ENCODE measurements at places on chromosomes 16 and 17.

DNA sequence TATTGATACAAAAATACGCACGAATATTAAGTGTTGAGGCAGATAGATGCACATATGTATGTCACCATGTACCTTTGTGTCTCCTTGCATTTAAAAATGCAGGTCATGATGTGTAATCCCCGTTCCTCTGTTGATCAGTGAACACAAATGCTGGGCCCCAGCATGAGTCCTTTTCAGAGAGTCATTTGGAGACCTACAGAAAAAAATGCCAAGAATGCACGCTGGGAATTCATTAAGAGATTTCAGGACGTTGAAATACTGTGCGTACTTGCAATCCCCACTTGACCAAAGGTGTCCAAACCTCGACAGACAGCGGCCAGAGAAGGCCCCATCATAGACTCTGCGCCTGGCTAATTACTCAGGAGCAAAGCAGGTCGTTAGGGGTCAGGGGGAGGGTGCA lies 496.0 kb downstream of the MAF start:
- DNase-seq, result no peak

GRCh38 chr17:77393274-77393600 lies 252.5 kb downstream of the SEC14L1 start:
- no peak for DNase-seq

DNA sequence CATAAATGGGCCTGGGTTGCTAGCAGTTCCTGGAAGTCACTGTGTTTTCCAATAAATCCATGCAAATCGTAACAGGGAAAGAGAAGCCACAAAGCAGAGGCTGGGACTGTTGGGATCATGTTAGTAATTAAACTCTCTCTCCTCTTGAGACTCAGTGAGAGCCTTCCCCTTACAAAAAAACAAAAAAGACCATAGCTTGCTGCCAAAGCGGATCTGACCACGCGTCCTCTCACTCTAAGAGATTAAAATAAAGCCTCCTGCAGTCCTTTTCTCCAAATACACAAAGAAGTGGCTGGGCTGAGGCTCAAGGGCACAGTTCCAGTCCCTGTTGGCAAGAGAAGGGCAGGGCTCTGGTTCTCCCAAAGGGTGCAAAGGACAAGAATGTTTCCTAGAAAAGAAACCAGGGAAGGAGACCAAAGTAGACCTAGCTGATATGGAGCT lies 38.5 kb downstream of the PIGL start:
- DNase-seq, result no peak

DNA sequence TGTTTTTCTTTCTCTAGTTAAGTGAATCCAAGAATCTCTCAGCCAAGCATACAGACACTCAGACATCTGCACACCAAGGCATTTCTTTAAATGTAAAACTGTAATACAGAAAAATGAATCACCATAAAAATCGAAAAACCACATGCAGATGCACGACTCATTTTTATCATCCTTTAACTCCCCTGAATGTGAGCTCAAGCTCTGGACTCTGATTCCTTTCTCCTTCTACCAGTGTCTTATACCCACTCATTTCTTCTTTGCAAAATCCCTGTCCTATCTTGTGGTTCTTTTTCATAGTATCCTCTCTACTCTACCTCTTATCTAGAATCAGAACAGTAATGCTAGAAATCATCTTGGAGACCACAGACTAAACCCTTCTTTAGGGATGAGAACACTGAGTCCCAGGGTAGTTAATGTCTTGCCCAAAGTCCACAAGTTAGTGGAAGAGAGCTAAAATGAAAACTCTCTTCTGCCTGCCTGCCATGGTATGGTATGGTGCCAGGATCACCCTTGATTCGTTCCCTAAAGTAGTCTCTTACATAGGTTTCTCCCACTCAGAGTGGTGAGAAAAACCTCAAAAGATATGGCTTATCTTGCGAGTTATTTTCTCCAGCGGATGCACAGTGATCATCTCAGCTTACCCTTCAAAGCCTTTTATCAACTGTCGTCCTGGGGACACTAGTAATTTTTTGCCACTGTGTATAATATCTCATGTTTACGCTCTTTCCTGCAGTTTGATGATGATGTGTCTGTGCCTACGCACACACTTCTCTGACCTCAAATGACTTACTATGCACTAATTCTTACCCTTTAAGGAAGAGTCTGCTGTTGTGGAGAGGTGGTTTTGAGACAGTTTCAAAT lies 30.2 kb downstream of the BRD7 start:
- DNase-seq, result no peak

- DNase-seq, result no peak
These were observed 412.5 kb downstream of the CA10 start for GRCh38 chr17:51745993-51746392.

GRCh38 chr17:58913552-58913951 lies 157.9 kb downstream of the PPM1E start:
- DNase-seq, result no peak

DNA sequence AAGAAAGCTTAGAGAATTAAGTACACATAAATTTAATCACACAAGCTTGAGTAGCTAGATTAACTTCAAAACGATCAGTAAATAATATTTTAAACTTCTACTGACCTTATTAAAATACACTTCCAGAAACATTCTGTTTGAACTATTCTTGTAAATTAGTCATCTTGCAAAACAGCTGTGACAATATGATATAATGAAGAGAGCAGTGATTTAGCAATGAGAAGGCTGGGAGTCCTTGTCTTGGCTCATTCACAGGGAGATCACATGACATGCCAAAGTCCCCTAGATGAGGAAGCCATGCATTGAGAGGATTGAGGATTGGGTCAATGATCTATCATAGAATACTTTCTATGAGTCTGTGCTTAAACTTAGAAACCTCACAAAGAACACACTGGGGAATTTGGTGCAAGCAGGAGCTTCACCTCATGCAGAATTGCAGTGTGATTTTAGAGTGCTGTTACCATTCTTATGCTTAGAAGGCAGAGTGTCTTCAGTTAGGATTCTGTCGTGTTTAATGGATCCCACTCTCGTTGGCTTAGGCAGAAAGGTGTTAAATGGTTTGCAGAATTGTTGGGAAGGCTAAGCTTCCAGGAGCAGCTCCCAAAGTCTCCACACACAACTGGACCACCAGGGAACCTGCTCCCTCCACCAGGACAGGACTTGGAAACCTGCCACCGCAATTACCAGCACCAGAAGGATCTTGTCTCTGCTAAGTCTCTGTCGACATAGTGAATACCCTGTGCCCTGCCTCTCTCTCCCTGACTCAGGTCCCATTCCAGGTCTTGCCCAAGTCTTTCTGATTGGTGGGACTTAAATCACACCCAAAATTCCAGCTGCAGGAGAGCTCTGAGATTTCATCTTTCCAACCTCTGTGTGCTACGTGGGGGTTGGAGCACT lies 87.1 kb downstream of the USP22 start:
- DNase-seq, result no peak

- DNase-seq, result peak; percentile 88
These were observed 182.6 kb downstream of the NTN1 start for GRCh38 chr17:9203771-9204425.

- DNase-seq, result no peak
These were observed 6.4 kb downstream of the AOC3 start for GRCh38 chr17:42857389-42857788.

GRCh38 chr17:15267996-15268395 lies 2.9 kb upstream of the PMP22 start:
- no peak for DNase-seq

DNA sequence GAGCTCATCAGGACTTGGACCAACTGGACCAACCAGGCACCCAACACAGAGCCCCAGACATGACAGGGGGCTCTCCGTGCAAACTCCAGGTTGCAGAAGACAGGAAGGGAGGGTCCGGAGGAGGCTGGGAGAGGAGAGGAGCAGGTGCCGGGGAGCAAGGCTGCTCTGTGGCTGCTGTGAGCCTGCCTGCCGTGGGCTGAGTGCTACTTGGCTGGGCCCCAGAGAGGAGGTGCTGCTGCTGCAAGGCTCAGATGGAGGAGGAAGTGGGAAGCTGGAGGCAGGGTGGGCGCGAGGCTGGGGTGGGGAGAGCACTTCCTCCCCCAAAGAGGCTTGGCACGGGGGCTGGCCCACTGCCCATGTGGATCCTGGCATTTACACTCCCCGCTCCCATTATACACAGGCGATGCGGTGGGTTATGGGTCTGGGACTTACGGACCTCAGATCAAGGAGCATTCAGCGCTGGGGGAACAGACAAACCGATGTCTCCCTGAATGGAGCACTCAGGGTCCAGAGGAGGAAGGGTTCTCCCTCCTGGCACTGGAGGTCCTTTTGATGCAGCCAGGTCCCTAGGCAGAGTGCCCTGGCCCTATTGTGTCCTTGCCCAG lies 15.9 kb downstream of the EPOP start:
- DNase-seq, result peak; percentile 51

DNA sequence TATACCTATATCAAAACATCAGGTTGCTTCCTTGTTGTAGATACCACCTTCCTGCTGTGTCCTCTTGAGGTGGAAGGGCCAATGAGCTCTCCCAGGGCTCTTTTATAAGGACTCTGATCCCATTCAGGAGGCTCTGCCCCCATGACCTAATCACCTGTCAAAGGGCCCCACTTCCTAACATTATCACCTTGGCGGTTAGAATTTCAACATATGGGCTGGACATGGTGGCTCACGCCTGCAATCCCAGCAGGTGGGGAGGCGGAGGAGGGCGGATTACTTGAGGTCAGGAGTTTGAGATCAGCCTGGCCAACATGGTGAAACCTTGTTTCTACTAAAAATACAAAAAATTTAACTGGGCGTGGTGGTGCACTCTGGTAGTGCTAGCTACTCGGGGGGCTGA lies 86.4 kb downstream of the HAPSTR1 start:
- no peak for DNase-seq

- DNase-seq, result peak; percentile 65
These were observed 73.9 kb downstream of the MRM1 start for GRCh38 chr17:36675250-36675649.

DNA sequence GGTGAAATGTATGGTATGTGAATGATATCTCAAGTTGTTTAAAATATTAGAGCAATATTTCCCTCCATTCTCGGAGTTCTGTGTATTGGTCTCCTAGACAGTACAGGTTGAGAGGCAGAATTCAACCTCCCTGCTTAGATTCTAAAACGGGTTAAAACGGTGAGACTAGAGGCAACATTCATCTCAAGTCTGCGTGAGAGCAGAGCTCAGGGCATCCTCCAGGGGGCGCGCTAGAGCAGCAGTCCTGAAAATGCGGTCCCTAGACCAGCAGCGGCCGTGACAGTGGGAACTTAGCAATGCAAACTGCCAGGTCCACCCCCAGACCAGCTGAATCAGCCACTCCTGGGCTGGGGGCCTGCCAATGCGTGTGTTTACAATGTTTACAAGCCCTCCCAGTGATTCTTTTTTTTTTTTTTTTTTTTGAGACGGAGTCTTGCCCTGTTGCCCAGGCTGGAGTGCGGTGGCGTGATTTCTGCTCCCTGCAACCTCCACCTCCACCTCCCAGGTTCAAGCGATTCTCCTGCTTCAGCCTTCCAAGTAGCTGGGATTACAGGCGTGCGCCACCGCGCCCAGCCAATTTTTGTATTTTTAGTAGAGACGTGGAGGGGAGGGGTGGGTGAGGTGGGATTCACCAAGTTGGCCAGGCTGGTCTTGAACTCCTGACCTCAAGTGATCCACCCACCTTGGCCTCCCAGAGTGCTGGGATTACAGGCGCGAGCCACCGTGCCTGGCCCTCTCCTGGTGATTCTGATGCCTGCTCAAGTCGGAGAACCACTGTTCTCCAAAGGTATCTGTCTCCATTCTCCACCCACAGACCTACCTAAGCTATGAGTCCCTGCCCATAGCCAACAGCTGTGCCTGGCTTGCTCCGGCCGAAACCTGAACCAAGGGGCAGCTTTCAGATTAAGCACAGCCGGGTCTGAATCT lies 24.2 kb downstream of the KLHL36 start:
- DNase-seq, result peak; percentile 61

- DNase-seq, result peak; percentile 68
These were observed 44.6 kb upstream of the ADCY9 start for GRCh38 chr16:4160658-4161430.

DNA sequence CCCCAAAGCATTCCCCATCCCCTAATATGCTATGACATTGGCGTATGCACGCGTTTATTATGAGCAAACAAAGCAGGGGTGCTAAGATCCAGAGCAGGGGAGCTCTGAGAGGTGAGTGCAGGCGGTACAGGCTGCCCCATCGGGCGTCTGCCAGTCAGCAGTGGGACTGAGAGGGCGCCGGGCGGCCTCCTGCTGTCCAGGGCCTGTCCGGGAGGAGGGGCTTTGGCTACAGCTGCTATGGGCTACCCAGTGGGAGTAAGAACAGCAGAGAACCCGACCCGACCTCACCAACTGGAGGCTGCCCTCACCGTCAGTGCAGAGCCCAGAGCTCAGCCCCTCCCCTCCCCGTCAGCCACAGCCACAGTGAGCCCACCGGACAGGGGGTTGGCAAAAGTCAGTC lies 18.5 kb upstream of the AATK start:
- no peak for DNase-seq

GRCh38 chr17:81249223-81250040 lies 10.3 kb downstream of the NDUFAF8 start:
- no peak for DNase-seq

DNA sequence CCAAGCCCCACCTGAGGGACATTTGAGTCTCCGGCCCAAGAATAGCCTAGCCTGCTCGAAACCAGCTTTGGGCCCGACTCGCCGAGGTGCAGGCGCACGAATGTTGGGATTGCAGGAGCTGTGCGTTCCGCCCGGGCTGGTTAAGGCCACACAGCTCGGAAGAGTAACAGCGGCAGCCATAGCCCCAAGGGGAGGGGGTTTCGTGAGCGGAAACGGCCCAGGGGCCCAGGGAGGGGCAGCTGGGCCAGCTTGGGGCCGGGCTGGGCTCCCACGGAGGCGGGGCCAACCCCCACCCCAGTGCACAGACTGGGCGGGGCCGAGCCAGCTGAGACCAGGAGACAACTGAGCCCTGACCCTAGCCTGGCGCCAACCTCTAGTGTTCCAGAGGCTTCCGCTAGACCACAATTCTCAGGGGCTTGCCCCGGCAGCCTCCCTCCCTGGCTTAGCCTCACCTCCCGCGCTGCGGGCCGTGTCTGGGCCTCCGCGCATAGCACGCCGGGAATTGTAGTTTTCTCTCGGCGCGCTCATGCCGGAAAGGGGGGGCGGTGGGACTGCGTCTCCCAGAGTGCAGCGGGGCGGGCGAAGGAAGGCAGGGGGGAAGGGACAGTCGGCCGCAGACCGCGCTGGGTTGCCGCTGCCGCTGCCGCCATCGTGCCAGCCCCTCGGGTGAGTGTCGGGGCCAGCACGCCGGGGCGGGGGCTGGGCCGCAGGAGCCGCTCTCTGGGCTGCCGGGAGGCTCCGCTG lies at the start of gene NUTF2:
Gene NUTF2 (plus strand): TSS at position 614 of the 744 bp plus-strand sequence. CDS start 18,198 bp downstream, outside the sequence.
- peak; percentile 93 for DNase-seq

DNA sequence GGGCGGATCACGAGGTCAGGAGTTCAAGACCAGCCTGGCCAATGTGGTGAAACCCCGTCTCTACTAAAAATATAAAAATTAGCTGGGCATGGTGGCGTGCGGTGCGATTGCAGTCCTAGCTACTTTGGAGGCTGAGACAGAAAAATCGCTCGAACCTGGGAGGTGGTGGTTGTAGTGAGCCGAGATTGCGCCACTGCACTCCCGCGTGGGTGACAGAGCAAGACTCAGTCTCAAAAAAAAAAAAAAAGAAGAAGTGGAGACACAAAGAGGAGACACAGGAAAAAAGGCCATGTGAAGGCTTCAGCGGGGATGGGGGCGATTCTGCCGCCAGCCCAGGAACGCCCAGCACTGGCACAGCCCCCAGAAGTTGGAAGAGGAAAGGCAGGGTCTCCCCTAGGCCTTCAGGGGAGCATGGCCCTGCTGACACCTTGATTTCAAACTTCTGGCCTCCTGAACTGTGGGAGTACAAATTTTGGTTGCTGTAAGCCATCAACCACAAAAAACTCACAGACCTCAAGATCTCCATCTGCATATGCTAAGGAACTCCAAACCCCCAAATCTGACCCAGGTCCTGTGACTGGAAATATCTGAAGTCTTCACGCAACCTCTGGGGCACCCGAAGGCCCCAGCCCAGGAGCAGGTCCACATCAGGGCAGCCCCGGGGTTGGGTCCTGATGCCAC lies 7.0 kb downstream of the SGSH start:
- peak; percentile 84 for DNase-seq

GRCh38 chr17:32936894-32937500 lies 9.0 kb downstream of the TMEM98 start:
- peak; percentile 9 for DNase-seq

Data from MV-4-11 (cell line).